ENCODE measurements at places on chromosomes 1 and 21.
A peak's percentile ranks its signal among the peaks of the same experiment; 100 is the strongest.

- DNase-seq, result no peak
These were observed 34.3 kb downstream of the ZYG11A start for GRCh38 chr1:52876843-52877242.

DNA sequence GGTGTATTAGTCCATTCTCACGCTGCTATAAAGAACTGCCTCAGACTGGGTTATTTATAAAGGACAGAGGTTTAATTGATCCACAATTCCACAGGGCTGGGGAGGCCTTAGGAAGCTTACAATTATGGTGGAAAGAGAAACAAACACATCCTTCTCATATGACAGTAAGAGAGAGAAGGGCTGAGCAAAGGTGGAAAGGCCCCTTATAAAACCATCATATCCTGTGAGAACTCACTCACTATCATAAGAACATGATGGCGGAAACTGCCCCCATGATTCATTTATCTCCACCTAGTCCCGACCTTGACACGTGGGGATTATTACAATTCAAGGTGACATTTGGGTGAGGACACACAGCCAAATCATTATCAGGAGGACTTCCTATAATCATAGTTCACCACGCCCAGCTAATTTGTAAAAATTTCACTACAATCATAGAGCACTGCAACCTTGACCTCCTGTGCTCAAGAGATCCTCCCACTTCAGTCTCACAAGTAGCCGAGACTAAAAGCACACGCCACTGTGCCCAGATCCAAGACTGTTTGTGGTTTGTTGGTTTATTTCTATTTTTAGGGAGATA is 164.9 kb downstream of the RERE start:
- DNase-seq, result no peak

- DNase-seq, result no peak
These were observed 44.3 kb downstream of the ARHGAP29 start for GRCh38 chr1:94193128-94193527.

GRCh38 chr1:152697701-152698600 is at the start of gene LCE2A:
LCE2A (plus strand) TSS chr1:152698345; CDS start chr1:152698902, 557 bp downstream.
- DNase-seq, result no peak

DNA sequence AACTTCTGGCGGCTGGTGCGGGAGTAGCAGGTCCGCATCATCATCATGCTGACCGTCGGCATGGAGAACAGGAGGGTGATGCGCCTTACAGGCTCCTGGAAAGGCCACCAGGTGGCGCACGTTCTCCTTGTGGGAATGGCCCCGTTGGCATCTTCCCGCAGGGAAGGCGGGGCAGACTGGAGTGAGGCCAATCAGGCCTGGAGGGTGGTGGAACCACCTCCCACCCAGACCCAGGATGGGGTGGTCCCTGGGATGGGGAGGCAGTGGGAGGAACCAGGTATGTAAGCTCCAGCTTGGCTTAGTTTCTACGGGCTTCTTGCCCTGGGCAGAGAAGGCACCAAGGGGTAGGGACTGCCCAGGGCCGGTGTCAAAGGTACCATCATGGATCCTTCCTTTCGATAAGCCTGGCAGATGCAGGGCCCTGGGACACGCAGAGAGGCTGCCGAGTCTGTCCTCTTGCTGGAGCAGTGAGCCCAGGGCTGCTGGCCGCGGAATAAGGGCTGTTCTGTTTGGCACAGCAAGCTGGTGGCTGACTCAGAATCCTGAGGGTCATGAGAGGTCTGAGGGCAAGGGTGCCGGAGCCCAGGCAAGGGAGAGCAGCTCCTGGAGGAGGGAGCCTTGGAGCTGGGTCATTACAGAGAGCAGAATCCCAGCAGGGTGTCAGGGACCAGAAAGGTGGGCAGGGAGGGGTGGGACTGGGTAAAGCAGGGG is 8.7 kb upstream of the LGR6 start:
- peak; percentile 71 for DNase-seq

DNA sequence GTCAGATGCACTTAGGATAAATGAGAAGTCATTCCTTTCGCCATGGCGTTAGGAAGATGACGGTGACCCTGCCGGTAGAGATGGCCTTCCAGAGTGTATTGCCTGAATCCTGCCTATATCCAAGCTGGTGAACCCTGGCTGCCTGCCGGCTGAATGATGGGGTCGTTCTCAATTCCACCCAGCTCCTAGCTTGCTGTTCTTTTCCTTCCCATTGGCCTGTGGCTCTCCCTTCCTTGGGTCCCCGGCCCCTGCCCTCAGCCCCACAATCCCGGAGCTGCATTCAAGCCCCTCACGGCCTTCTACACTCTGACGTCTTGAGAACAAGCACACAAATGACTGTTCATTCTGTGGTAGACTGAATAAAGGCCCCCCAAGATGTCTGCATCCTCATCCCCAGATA is 28.2 kb upstream of the ZBTB21 start:
- no peak for DNase-seq

- DNase-seq, result no peak
These were observed 42.6 kb upstream of the GPR153 start for GRCh38 chr1:6303397-6304012.

DNA sequence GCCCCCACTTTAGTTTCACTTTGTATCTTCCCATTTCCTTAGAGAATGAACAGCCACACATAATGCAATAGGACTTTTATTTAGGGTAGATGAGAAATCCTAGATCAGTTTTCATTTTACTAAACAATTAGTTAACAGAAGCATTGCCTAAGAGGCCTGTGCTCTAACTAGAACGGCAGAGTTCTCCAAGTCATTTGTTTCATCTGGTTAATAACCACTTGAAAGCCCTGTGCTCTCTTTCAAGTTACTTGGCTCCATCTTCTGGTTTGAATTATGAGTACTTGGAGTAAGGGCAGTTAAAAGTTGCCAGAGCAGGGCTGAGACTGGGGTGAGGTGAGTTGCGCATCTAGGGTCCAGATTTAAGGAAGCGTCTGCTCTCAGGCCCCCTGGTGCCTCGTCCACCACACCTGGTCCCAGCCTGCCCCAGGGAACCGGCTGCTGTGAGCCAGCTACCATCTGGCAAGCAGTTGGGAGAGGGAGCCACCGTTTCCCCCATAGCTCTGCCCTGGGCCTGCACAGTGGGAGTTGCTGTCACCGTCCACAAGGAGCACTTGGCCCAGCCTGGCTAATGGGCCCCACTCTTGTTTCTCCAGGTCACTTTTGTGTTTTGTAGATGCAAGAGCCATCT is 18.1 kb upstream of the SLC44A3 start:
- DNase-seq, result no peak

GRCh38 chr1:225519166-225519863 is 91.5 kb upstream of the LBR start:
- DNase-seq, result no peak

- DNase-seq, result no peak
These were observed 26.1 kb upstream of the SLAMF6 start for GRCh38 chr1:160548960-160549664.

DNA sequence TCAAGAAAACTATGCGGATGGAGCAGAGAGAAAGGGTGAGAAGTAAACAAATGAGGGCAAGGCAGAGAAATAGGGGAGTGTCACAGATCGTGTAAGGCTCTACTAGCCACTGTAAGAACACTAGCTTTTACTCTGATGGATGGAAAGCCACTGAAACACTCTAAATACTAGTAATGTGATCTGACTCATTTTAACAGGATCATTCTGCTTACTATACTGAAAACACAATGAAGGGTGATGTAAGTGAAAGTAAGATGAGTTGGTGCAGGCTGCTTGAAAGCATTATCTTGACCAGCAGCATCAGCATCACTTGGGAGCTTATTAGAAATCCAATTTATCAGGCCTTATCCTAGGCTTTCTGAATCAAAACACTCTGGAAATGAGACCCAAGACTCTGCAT is 32.7 kb downstream of the TUT4 start:
- no peak for DNase-seq

- DNase-seq, result no peak
These were observed 31.1 kb upstream of the SRP9 start for GRCh38 chr1:225746361-225747179.

All from T-helper 9 cell (primary cell).